ENCODE measurements at places on chromosomes 11 and 22.
A peak's percentile ranks its signal among the peaks of the same experiment; 100 is the strongest.

DNA sequence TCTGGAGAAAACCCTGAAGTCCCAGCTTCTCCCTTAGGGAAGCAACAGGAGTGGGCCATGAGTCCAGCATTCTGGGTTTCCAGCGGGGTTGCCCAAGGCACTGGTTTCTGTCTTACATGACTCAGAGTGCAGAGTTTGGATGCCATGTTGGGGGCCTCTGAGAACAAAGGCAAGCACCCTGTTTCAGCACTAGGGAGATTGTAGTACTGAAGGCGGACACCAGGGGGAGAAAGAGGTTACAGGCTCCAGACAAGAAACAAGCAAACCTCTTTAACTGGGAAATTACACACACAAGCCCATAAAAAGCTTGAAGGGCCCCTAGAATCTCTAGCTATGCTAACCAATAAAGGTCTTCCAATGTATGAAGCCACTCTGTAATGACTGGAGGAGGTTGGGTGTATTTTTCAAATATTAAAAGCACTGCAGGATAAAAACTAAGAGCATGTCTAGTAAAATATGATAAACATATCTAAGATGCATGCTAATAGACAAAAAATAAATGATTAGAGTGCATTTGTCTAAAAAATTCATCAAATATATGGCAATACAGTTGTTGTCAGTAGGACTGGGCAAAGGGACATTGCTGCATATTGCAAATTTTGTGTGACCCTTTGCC is 7.1 kb downstream of the MS4A6E start:
- DNase-seq: peak; percentile 57

- DNase-seq: no peak
Observed at GRCh38 chr11:123740787-123741158, 687 bp downstream of the ZNF202 start.

GRCh38 chr11:91981995-91982394 is 242.6 kb upstream of the FAT3 start:
- no peak for DNase-seq

GRCh38 chr11:72676861-72677341 is 2.7 kb upstream of the PDE2A start:
- DNase-seq: peak; percentile 11

- no peak for DNase-seq
Observed at GRCh38 chr11:57321388-57322255, 3.1 kb downstream of the TNKS1BP1 start.
